GM23248 (cell line): ENCODE measurements at places on chromosomes 12 and 14.

- DNase-seq: no peak
Observed at GRCh38 chr12:76332606-76333005, 15.6 kb downstream of the BBS10 start.

DNA sequence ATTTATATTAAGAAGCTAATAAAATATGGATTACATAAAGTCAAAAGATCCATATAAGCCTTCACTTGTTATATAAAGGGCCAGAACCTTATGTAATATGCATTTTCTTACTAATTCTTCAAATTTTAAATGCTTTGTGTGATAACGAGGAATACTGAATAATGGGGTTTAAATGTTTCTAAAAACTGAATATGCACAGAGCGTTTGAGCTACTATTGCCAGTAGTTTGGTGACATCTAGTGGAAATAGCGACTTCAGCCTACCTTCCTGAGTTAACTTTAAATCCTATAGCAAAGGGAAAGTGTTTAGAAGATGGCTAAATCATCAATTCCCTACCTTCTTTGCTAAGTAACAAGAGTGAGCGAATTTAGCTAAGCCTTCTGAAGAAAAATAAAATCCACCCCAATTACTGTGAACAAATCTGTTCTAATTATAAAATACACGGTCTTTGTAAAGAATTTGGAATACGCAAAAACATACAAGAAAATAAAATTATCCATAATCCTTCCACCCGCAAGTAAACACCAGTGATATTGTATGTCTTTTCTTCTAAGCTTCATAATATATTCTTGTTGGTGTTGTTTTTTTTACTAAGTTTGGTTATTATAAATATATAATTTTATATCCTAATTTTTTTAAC is 115.5 kb upstream of the G2E3 start:
- peak; percentile 64 for DNase-seq

GRCh38 chr14:94312481-94313246 is 10.5 kb downstream of the SERPINA6 start:
- DNase-seq: no peak

- peak; percentile 39 for DNase-seq
Observed at GRCh38 chr14:72921396-72921795, 4.9 kb upstream of the DCAF4 start.

GRCh38 chr12:85803923-85804322 is 32.3 kb downstream of the RASSF9 start:
- no peak for DNase-seq

DNA sequence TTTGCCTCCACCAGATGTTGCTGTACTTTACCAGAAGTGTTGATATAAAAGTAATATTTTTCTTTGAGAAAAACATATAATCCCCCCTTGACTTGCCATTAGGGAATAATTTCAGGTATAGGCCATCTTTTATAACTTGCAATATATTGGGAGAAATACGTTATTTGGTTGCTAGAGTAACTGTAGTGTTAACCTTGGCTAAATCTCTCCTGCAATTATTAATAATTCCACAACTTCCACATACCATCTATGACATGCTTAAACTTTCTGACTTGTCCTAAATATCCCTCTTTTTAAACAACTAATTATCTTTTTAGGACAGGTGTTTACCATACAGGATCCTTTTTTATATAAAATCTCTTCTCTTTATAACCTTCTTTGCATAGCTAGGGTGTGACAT is 1048.2 kb downstream of the SLC16A7 start:
- DNase-seq: no peak
